ENCODE measurements at places on chromosomes 16 and 17.
A peak's percentile ranks its signal among the peaks of the same experiment; 100 is the strongest.

DNA sequence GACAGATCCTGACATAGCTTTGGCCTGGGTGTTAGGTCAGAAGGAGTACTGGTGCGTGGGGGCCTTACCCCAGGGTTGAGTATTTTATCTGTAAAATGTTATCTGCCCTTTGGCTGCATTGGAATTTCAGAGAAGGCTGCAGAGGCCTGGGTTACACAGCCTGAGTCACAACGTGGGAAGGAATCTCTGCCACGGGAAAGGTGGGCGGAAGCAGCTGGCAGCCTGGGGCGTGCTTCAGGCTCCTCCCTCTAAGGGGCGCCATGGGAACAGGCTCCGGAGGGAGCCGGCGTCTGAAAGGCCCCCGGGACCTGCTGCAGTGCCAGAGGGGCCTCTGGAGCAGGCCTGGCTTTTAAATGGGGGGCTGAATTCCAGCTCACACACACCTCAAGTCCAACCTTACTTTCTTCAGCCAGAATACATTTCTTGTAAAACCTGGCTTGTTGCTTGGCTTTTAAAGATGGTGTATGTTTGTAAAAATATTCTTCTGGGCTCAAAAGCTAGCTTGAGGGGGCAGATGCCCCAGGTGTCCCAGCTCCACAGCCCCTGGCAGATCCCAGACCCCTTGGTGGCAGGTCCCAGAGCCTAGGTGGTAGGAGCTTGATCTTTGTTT is 142.2 kb downstream of the RAB11FIP4 start:
- ATAC-seq, result no peak

DNA sequence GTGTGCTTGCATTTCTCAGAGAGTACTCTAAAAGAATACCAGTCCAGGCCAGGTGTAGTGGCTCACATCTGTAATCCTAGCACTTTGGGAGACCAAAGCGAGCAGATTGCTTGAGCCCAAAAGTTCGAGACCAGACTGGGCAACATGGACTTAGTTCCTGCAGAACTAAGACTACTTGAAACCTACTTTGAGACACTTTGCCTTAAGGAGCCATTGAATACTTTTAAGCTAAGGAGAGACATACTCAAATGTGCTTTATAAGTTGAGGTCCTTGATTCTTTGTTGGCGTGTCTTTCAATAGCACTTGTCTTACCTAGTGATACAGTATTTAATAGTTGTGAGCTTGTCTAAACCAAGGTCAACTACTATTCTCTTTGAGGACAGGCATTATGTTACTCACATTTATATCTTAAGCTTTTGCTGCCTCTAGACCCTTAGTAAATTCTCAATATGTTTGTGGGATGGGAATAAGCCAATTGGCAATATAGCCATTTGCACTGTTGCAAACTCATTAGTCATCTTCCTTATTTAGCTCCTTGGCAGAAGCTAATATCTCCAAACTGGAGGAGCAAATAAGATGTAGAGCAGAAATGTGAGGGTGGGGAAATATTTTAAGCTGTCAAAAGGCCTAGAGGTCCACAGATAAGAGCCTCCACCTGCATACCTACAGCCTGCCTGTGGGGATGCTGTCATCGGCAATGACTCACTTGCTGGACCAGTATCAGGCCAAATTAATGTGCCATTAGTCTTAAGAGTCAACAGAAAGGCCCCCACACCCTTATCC is 16.3 kb downstream of the SCPEP1 start:
- no peak for ATAC-seq

DNA sequence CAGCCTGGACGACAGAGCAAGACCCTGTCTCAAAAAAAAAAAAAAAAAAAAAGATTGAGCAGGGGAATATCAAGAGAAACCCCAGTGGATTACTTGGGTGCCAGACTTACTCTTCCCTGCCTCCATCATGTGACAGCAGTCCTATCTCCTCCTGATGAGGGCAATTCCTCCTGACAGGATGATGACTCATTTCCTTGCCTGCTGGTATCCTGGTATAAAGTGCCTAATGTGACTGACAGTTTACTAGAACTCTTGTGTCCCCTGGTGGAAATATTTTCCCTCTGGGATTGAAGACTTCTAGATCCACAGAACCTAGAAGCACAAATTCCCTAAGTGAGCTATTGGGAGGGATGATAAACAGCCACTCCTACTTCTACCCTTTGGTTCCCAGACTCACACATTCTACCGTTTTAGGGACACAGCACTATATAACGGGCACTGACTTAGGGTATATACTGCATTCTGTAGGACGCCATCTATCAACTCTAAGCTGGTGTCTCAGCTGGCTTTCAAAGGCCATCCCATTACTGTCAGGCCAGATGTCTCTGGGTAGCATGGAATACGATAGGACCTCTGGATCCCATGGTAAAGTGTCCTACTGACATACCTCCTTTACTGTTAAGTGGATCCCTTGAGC is 114.6 kb upstream of the MED13 start:
- ATAC-seq, result no peak

GRCh38 chr17:42120770-42121769 is at the start of gene KAT2A:
KAT2A (minus strand) TSS chr17:42121367; CDS start chr17:42121304, 63 bp downstream.
- ATAC-seq, result peak; percentile 90

DNA sequence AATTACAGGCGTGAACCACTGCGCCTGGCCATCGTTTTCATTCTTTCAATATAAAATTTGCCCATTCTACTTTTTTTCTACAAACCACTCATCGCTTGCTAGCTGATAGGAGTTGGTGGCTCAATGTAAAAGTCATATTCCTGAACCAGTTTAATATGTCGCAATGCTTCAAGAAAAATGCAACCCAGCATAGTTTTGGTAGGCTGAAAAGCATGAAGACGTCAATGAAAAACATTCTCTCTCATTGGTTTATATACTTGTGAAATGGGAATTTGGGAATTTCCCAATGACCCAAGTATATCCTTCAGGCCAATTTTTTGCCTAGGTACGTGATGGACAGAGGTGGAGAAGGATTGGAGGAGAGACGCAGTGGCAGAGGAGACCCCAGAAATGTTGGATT is 26.9 kb downstream of the USP43 start:
- ATAC-seq, result no peak

GRCh38 chr17:63162406-63163157 is 196.5 kb downstream of the TANC2 start:
- ATAC-seq, result no peak

GRCh38 chr17:40291281-40291664 is 3.6 kb downstream of the CDC6 start:
- ATAC-seq, result no peak

DNA sequence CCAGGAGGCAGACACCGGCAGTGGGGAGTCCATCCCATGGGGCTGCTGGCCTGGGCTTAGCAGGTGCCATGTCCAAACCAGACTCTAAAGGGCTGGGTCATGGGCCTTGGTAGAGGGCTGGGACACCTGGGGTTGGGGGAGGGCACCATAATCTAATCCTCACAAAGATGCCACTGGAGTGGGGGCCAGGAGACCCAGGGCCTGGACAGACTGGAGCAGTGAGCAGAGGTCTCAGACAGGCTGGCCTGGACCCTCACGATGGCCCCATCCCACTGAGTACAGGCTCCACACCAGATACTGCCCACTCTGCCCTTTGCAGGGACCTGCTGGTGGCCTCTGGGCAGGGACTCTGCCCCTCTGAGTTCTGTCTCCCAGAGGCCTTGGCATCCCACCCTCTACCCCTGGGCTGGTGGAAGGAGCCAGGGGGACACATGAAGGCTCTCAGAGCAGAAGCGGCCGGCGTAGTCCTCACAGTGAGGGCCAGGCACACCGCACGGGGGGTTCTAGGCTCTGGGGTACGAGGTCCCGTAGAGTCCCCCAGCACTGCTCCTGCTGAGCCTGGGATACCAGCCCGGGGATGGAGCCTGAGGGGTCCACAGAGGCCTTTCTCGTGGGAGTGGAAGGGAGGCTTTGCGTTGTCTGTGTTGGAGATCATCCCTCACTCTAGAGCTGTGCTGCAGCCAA is 10.0 kb upstream of the SRRM2 start:
- no peak for ATAC-seq

DNA sequence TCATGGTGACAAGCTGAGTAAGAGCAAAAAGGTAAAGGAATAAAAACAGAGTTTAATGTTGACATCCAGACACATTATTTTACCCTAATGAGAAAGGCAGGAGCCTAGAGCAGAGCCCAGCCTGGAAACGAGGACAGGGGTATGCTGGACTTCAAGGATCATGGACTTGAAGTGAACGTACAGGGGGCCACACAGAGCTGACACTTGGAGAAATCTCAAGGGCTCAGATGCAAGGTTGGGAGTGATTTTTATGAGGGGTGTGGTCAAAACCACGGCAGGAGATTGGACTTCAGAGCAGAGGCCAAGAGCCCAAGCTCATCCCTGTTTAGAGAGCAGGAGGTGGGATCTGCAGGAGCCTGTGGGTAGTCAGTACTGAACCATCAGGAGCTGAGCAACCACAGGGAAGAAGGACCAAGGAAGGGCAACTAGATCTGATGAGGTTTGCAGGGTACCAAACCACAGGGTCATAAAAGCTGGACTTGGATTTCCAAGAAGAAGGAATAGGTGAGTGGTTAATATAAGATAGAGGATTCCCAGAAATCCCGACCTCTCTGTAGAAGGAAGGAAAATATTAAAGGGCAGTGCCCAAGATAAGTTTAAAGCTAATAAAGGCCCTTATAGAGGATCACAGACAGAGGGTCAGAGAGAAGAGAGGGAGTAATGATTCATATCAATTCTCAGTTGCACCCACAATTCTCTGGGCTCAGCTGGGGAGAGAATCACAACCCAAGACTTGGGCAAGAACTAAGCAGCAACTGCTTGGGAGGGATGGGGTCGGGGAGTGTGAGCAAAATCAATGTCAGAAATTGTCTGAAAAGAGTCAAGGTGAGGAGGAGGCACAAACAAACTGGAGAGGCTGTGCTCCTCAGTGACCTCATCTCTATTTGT is 331.7 kb downstream of the SOX9 start:
- no peak for ATAC-seq

DNA sequence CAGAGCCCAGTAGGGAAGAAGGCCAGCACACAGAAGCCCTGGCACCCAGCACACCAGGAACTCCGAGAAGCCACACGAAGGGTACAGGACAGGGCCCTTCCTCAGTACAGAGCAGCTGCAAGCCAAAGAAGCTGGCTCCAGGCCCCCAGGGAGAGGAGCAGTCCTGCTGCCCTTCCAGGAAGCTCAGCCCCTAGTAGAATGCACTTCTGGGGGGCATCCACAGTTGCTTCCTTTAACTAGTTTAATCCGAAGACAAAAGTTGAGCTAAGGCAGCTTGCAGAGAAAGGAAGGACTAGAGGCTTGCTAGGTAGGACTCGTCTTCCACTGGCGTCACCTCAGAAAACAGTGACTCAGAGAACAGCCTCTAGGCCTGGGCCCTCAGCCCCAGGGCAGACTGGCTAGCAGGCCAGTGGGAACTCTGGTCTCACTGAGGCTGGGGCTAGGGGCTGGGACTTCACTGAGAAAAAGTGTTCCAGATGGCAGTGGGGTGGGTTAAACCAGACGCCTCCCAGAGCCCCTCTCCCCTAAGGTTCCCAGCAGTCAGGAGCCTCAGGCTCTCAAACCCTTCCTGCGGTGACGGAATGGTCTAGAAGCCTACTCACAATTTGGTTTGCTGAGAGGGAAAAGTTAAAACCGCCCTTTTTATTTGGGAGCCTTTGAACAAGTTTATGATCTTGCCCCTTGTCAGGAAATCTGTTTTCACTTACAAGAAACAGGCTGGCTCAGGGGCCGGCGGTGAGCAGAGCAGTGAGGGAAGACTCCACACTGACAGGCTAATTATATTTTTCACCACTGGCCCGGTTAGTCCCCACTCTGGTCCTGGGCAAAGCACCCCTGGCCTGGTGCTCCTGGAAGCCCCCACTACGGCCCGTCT is 41.4 kb downstream of the ACTG1 start:
- no peak for ATAC-seq

- ATAC-seq, result no peak
Measured at GRCh38 chr17:8412089-8412488, 14.5 kb upstream of the RNF222 start.

DNA sequence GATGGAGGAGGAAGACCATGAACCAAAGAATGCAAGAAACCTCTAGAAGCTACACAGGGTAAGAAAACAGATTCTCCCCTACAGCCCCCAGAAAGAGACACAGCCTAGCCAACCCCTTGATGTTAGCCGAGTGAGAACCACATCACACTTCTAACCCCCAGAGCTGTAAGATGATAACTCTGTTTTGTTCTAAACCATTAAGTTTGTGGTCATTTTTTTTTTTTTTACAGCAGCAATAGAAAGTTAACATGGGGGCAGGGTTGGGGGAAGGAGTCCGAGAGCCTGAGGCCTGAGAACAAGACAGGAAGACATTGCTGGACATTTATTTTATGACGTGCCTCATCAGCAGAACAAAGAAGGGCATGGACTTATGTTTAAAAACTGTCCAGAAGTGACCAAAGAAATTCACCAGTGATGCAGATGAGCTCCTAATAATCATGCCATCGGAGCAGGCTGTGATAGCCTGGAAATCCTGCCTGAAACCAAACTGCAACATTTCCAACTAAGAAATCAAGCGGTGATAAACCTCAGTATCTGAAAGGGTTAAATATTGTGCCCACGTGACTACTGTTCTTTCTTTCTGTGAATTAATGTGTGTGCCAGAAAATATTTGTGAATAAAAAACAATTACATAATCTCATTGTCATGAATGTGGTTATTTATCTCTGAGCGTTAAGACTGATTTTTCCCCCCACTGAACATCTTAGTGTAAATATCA is 1.1 kb downstream of the ABCA9 start:
- no peak for ATAC-seq

DNA sequence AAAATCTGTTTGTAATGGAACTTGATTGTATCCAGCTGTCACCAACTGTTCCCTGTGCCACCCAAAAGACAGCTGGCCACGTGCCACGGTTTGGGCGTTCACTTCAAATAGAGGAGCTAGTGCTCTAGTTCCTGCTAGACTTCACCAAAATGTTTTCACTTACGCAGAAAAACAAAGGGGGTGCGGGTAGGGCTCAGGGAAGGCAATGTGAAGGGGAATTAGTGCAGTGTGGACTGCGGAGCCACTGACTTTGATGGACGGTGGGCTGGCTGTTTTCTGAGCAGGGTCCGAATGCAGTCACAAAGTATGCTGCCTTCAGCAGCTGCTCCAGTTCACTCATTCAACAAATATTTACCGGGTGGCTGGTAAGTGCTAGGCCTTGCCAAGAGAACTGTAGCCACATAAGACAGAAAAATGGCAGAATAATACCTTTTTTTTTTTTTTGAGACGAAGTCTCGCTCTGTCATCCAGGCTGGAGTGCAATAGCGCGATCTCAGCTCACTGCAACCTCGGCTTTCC is 7.6 kb upstream of the CYTH1 start:
- peak; percentile 77 for ATAC-seq

GRCh38 chr17:15457723-15458094 is 9.7 kb downstream of the CDRT4 start:
- peak; percentile 40 for ATAC-seq

DNA sequence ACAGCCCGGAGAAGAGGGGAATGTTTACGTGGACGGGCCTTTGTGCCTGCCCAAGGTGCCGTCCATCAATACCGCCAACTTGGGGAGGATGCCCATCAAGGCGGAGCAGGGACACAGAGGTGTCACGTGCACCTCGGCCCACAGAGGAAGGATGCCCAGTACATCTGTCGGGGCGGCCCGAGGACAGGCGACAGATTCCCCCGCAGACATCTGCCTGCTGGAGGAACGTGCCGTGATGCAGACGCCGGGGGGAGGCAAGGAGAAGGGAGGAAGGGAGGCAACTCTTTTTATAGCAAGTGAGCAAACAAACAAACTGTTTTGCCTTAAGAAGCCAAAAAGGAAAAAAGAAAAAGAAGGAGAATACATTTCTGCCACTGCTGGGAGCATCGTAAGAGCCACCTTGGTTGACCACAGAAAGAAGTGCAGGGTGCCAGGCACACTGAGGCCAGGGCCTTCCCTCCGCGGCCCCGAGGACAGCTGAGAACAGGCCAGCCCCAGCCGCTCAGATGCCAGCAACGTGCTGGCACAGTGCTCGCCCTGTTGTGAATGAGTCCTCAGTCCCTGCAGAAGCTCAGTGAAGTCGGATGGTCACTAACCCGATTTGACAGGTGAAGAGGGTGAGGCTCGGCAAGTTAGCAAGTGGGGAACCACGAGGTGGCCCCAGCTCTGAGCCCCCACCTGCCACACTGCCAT is 146.4 kb downstream of the RBFOX3 start:
- ATAC-seq, result no peak
